NCI-H1092 treated with DMSO at 0.1 percent for 48 hours (cell line): ENCODE measurements at places on chromosomes 3 and 15.

- no peak for DNase-seq
Observed at GRCh38 chr3:149506965-149507364, 32.5 kb downstream of the TM4SF4 start.

DNA sequence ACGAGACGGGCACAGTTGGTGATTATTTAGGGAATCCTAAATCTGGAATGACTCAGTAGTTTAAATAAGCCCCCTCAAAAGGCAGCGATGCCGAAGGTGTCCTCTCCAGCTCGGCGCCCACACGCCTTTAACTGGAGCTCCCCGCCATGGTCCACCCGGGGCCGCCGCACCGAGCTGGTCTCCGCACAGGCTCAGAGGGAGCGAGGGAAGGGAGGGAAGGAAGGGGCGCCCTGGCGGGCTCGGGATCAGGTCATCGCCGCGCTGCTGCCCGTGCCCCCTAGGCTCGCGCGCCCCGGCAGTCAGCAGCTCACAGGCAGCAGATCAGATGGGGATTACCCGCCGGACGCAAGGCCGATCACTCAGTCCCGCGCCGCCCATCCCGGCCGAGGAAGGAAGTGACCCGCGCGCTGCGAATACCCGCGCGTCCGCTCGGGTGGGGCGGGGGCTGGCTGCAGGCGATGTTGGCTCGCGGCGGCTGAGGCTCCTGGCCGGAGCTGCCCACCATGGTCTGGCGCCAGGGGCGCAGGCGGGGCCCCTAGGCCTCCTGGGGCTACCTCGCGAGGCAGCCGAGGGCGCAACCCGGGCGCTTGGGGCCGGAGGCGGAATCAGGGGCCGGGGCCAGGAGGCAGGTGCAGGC lies 318.0 kb downstream of the FGF12 start:
- peak; percentile 81 for DNase-seq

DNA sequence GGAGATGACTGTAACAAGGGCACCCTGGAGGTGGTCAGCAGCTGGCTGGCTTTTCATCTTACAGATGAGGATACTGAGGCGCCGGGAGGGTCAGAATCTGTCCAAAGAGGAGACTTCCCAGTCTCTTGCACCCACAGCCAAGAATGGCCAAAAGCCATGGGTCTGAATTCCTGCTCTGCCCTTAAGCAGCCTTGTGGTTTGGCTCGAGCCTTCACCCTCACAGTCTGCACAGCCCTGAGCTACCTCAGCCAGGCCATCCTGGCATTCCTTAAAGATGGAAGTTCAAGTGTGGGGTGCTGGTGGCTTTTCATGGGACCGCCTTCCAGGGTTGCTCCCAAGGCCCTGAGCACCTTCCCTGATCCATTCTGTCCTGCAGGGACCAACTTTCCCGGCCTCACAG lies 59.2 kb downstream of the CACNA2D2 start:
- no peak for DNase-seq

DNA sequence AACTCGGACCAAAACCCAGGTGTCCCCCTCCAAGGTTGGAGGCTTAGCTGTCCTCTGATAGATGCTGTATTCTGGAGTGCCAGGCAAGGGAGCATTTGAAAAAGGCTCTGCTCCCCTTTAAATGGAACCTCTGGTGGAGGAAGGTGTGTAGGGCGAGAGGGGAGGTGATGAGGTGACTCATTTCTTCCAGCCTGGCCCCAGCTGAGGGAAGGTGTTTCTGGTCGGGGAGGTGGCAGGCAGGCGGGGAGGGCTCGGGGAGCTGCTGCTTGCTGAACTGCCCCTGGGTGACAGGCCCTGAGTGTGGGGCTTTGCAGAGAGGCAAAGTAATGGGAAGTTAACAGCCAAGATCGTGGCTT lies 18.8 kb downstream of the PSTPIP1 start:
- DNase-seq: no peak

GRCh38 chr3:29693863-29694262 lies 413.0 kb downstream of the RBMS3 start:
- no peak for DNase-seq

DNA sequence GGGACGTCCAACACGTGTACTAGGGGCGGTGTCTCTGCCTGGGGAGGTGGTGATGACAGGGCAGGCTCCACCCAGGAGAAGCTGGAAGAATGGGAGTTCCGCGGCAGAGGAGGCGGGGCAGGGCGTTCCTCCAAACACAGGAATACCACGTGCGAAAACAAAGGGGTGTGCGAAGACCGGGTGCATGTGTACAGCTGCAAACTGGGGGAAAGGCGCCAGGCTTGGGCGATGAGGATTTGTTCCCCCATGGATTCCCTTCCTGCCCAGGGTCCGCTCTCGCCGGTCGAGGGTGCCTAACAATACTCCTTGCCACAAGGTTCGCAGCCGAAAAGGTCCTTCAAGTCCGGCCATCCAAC lies 500 bp upstream of the ZSCAN2 start:
- DNase-seq: peak; percentile 50

DNA sequence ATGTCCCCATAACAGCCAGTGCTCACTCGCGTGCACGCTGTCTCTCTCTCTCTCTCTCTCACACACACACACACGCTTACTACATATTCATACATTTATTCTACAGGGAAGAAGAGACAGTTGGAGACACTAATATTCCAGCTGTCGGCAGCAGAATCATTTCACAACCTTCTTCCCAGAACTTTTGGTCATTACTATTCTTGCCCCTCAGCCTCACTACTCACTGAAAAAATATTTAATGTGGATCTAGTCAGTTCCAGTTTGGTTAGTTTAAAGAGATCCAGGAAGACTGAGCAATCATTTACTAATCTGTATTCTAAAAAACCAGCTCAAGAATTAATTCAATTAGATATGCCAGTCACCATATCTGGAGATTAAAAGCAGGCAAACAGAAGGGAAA lies 394.9 kb downstream of the PTPRG start:
- DNase-seq: no peak

DNA sequence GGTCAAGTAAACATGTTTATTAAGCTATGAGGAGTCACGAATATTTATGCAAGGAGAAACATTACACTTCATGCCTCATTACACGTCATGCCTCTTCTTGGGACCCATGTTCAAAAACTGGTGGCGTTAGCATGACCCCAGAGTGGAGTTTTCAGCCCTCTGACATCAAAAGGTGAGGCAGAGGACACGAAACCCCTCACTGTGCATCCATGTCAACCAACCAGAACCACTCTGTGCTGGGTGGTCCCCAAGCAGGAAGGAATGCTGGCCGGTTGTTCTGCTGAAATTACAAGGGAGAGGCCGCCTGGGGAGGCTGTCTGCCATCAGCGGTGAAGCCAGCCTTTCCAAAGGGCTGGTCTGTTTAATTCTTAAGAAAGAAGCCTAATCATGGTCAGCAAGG lies 83.4 kb downstream of the GABRB3 start:
- DNase-seq: no peak

GRCh38 chr3:37221407-37221806 lies 47.0 kb upstream of the LRRFIP2 start:
- no peak for DNase-seq

GRCh38 chr15:41561104-41561776 lies 2.2 kb downstream of the TYRO3 start:
- no peak for DNase-seq

DNA sequence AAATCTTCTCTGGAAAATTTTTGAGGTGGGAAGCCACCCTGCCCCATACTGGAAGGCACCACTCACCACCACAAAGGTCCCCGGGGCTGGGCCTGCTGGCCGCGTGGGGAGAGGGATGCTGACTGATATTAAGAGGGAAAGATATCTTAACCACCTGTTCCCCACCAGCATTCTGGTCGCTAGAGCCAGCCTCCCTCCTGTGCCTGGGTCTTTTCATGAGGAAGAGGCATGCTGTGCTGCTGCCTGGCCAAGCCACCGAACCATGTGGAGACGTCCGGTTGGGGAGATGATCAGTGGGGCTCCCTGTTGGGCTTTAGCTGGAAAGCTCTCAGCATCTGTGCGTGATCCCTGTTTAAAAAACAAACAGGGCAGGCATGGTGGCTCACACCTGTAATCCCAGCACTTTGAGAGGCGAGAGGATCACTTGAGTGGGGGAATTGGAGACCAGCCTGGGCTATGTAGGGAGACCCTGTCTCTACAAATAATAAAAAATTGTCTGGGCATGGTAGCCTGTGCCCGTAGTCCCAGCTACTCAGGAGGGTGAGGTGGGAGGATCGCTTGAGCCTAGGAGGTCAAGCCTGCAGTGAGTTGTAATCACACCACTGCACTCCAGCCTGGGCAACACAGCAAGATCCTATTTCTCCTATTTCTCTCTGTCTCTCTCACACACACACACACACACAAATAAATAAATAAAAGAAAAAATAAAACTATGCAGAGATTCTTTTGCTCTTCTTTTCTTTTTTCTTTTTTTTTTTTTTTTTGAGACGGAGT lies 1.0 kb downstream of the KLHL18 start:
- no peak for DNase-seq

GRCh38 chr3:62051506-62051905 lies 321.8 kb downstream of the FEZF2 start:
- peak; percentile 56 for DNase-seq

DNA sequence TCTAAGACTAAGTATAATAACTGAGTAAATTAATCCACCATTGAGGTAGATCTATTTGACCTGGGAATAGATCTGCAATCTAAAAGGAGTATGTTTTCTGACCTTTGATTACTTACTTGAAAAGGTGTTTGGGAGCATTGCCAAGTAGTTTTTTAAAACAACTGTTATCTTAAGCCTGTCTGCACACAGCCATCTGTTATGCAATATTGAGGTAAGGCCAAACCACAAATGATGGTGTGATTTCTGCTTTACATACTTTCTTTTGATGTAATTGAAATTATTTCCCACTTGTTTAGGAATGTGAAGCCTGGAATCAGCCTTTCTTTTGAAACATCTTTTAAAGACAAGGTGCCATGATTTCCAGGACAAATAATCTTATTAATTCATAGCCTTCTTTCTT lies 274.0 kb downstream of the BBX start:
- peak; percentile 5 for DNase-seq

GRCh38 chr3:40873476-40873875 lies 325.8 kb upstream of the CTNNB1 start:
- peak; percentile 13 for DNase-seq

DNA sequence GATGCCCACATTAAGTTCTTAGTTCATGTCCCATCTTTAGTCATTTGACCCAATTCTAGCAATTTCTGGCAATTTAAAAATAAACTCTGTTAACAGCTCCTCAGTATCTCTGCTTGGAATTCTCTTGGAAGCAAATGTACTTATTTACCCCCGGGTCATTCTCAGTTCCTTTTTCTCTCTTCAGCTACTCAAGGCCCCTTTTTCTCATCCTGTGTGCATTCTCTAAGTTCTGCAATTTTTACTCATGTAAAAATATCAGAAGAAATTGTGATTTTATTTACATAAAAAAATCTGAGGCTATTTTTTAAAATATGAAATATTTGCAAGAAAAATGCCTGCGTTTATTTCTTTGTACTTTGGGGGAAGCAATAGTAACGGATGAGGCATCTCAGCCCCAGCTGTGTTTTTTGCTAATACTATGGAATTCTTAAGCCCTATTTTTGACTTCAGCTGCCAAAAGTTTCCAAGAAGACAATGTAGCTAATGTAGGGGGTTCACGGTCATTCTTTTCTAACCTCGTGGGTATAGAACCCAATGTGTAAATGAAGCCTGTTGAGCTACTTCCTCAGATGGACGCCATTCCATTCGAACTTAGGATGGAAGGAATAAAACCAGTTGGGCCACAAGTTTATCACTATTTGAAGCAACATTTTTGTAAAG lies 20.0 kb downstream of the CERS3 start:
- DNase-seq: no peak

DNA sequence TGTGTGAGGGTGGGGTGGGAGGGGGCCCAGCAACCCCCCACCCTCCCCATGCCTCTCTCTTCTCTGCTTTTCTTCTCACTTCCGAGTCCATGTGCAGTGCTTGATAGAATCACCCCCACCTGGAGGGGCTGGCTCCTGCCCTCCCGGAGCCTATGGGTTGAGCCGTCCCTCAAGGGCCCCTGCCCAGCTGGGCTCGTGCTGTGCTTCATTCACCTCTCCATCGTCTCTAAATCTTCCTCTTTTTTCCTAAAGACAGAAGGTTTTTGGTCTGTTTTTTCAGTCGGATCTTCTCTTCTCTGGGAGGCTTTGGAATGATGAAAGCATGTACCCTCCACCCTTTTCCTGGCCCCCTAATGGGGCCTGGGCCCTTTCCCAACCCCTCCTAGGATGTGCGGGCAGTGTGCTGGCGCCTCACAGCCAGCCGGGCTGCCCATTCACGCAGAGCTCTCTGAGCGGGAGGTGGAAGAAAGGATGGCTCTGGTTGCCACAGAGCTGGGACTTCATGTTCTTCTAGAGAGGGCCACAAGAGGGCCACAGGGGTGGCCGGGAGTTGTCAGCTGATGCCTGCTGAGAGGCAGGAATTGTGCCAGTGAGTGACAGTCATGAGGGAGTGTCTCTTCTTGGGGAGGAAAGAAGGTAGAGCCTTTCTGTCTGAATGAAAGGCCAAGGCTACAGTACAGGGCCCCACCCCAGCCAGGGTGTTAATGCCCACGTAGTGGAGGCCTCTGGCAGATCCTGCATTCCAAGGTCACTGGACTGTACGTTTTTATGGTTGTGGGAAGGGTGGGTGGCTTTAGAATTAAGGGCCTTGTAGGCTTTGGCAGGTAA lies 8.1 kb downstream of the FAM131A start:
- DNase-seq: no peak

DNA sequence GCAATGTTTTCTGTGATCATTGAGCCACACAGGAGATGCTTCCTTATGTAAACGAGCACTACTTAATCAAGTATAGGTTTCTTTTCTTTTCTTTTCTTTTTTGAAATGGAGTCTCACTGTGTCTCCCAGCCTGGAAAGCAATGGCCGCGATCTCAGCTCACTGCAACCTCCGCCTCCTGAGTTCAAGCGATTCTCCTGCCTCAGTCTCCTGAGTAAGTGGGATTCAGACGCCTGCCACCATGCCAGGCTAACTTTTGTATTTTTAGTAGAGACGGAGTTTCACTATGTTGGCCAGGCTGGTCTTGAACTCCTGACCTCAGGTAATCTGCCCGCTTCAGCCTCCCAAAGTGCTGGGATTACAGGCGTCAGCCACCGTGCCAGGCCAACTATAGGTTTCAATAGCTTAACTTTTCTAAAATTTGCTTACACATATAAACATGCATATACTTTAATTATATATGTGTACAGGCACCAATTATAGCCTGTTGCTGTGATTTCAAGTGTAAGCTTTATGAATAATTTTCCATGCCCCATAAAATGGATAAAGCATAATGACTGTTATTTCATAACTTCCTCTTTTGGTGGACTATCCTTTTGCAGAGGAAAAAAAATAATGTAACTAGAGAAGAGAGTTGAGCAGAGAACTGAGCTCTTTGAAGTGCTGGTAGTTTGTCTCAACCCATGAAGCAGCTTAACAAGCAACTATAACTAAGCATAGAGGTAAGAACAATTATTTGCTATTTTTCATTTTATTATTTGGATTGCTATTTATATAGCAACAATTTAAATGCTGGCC lies 24.8 kb upstream of the MBNL1 start:
- DNase-seq: no peak

GRCh38 chr3:50246517-50246954 lies 10.5 kb downstream of the GNAI2 start:
- no peak for DNase-seq

GRCh38 chr15:47963265-47963664 lies 157.5 kb upstream of the SLC24A5 start:
- DNase-seq: no peak

GRCh38 chr15:33738941-33739664 lies 229.2 kb upstream of the CHRM5 start:
- DNase-seq: no peak
